Ascending aorta (tissue), 2 donors: ENCODE measurements at places on chromosomes 11 and 22.
A peak's percentile ranks its signal among the peaks of the same experiment; 100 is the strongest.

- no peak overlapping the region for H3K27ac ChIP-seq
- no peaks in the 10 kb centered on the region for H3K36me3 ChIP-seq
- no peaks in the 10 kb centered on the region for H3K27me3 ChIP-seq
- DNase-seq, result no peak
- H3K4me1 ChIP-seq, result no peaks in the 10 kb centered on the region
Observed at GRCh38 chr22:23122992-23123803, 18.6 kb downstream of the RSPH14 start.

GRCh38 chr11:133845413-133845812, at the start of gene SPATA19:
Gene SPATA19, minus strand, starts transcription at chr11:133845513. Its CDS starts 67 bp downstream, at chr11:133845446.
- no peak for DNase-seq
- no peaks in the 10 kb centered on the region for H3K36me3 ChIP-seq
- no peaks in the 10 kb centered on the region for H3K4me1 ChIP-seq

DNA sequence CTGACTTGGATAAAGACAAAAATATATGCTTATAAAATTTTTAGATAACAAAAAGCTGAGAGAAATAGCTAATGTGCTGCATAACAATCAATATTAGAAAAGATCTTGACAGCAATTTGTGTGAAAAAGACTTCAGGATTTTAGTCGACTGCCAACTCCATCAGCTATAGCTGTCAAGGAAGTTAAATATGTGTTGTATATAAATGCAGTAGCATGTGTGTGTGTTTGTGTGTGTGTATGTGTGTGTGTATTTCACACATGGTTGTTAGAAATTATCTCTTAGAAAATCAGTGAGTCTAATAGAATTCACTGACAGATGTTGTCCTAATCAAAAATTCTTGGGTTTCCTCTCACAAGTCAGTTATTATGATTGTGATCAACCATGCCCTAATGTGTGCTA, 171.2 kb downstream of the CASP12 start:
- no peaks in the 10 kb centered on the region for H3K4me1 ChIP-seq
- H3K27me3 ChIP-seq, result no peaks in the 10 kb centered on the region
- DNase-seq, result no peak

- H3K27ac ChIP-seq, result no peak overlapping the region
- no peak overlapping the region for H3K4me3 ChIP-seq
- H3K4me1 ChIP-seq, result no peaks in the 10 kb centered on the region
- H3K36me3 ChIP-seq, result no peaks in the 10 kb centered on the region
- H3K27me3 ChIP-seq, result no peaks in the 10 kb centered on the region
- DNase-seq, result no peak
Observed at GRCh38 chr22:41690476-41690875, 1.8 kb upstream of the SNU13 start.

DNA sequence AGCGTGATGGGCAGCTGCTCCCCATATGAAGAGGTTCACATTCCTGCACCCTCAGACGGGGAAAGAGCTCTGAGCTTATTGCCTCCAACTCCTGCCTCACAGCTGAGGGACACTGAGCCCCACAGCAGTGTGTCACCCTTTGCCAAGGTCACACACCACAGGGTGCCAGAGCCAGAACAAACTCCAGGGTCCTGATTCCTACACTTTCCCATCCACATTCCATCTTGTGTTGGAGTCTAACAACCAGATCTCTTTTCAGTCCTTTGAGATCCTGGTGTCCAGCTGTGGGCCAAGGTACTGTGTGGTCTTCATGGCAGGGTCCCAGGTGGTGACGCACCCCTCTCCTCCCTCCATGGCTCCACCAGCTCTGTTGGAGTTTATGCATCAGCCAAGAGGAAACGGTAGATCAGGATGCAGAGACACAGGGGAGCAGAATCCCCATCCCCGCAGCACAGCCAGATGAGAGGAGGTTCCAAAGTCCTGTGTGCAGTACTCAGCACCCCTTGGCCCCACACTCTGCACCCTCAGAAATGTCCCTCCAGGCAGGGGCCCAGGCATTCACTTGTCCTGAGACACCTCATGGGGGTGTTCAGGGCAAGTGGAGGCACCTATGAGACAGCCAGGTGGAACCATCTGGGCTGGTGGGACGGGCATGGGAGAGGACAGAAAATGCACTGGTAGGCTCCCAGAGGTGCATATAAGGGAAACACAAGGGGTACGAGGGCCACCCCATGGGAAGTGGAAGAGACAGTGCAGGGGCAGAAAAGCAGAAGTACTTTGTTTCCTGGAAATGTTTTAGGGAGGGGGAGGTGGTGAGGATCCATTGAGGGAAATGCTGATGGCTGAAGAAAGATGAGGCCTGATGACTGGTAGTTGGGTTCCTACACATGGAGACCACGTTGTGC, 32.6 kb upstream of the GNAZ start:
- no peak overlapping the region for H3K4me3 ChIP-seq
- H3K4me1 ChIP-seq, result no peaks in the 10 kb centered on the region
- no peak for DNase-seq

DNA sequence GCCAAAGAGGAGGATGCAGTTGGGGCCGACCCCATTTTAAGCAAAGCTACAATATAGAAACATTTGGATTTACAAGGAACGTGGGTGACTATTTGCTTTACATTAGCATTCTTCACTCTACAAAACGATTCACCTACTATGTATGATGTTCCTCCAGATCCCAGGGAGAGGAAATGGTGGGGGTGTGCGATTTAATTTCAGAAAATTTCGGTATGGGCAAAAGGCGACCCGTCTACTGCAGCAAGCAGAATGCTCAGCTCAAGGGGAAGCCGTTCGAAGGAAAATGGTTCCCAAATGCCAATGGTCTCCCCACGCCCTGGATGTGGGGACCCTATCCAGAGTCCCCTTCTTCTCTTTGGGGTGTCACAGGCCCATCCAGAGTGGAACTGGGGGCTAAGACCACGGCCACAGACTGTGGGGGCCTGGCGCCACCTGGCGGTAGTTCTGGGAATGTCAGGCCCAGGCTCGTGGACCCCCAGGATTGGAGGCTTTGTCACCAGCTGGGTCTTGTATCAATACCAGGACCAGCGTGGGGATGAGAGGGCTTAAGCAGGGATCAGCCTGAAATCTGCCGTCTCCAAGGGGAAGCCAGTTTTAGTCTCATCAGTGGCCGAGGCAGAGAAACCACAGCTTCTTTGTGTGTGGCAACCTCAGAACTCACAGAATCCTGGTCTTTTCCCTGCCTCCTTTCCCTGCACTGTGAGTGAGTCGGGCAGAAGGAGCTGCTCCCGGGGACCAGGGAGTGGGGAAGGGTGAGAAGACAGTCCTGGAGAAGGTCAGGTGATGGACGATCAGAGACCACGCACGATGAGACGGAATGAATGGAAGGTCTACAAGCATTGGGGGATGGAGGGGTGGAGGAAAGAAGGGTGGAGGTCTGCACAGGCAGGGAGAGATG, 8.4 kb downstream of the LRRC10B start:
- peak overlapping the region; percentile 11 for H3K4me3 ChIP-seq
- H3K27me3 ChIP-seq, result peaks cover 3% of the 10 kb centered on the region
- H3K4me1 ChIP-seq, result no peaks in the 10 kb centered on the region
- no peak for DNase-seq
- H3K36me3 ChIP-seq, result no peaks in the 10 kb centered on the region
- no peak overlapping the region for H3K27ac ChIP-seq

- no peaks in the 10 kb centered on the region for H3K36me3 ChIP-seq
- DNase-seq, result no peak
- H3K27me3 ChIP-seq, result no peaks in the 10 kb centered on the region
Observed at GRCh38 chr22:33697640-33698039, 222.6 kb downstream of the LARGE1 start.

DNA sequence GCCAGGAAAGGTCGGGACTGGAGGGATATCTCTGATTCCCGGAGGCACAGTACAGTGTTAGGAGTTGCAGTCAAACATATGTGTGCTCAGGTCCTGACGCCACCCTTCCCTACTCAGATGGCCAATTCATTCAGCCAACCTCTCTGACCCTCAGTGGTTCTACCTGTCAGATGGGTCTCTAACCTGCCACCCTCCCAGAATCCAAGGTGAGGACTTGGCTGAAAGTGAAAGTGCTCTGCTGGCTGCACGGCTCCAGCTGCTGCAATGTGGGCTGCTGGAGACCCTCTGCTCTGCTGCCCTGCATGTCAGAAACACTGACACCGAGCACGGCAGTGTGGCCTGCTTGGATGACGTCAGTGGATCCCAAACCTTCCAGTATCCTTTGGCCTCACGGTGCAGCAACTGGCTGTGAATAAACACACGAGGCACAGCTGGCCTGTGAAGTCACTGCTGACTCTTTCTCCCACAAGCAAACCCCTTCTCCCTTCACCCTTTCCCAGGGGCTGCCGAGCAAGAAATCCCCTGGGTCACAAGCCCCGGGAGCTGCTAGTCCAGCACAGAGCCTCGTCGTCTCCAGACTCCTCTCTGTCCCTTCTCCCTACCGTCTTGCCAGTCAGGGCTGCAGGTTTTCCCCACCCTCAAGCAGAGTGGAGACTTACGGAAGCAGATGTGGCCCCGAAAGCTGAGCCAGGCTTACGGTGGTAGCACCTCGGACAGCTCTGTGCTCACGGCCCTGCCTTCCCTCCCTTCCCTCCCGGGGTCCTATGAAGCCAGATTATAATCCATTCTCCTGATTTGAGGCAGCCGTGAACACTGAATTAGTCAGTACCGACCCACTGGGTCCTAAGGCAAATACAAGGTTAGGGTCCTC, 24.3 kb downstream of the KIAA0930 start:
- H3K4me1 ChIP-seq, result peaks cover 6% of the 10 kb centered on the region
- H3K4me3 ChIP-seq, result no peak overlapping the region
- H3K27ac ChIP-seq, result no peak overlapping the region
- no peaks in the 10 kb centered on the region for H3K36me3 ChIP-seq
- no peaks in the 10 kb centered on the region for H3K27me3 ChIP-seq

DNA sequence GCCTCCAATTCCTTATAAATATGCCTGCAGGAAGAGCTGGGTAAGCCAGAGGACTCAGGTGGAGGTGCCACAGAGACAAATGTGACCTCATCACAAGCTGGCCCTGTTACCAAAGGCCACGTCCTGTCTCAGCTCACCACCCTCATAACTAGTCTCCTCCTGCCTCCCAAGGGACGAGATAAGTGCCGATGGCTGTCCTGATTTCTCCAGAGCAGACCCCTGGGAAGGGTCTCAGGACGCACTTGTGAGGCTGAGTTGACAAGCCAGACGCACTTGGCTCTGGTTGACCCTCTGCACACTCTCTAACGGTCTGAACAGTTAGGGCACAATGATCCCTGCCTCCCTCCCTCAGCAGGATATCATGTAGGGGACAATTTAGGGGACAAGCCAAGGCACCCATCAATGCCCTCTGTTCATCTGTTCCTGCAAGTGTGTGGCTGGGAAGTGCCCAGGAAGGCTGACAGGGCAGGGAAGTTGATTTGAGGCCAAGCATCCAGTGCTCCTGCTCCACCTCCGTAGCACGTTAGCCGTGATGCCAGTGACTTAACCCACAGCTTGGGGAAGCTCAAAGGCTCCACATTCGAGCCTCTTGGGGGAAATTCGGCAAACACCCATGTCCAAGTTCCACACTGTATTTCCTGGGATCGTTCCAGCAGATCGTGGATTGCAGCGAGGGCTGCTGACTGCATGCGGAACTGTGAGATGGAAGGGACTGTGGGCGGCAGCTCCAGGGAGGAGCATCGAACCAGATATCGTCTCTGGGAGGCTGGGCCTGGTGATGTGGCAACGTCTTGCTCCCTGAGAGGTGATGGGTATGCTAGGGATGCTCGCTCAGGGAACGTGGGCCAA, 2.8 kb downstream of the SMIM38 start:
- H3K36me3 ChIP-seq, result no peaks in the 10 kb centered on the region
- peaks cover 3% of the 10 kb centered on the region for H3K4me1 ChIP-seq
- H3K27me3 ChIP-seq, result no peaks in the 10 kb centered on the region
- no peak overlapping the region for H3K4me3 ChIP-seq
